SJSA1 (cell line): ENCODE measurements at places on chromosomes 7 and 10. TPM values are rescaled to one million over a fixed set of nuclear protein-coding genes. Genes with fewer than 3 reads are reported as not detected.

Gene GPC2
- total RNA-seq: 4.4 and 6.5 TPM in 2 replicates

Gene DYNC1I1
- 3.9 and 6.2 TPM in 2 replicates for total RNA-seq

Gene AKR1C8
- total RNA-seq: 0.16 TPM in 1 of 2 replicates, not detected in the other

Gene ADCYAP1R1
- total RNA-seq: not detected in 2 replicates

Gene SRI
- 75.6 and 103 TPM in 2 replicates for total RNA-seq

Gene LAMTOR4
- total RNA-seq: 115 and 123 TPM in 2 replicates

Gene PRKCQ
- total RNA-seq: not detected in 2 replicates

Gene MBLAC1
- total RNA-seq: 2.4 and 3.3 TPM in 2 replicates

Gene CELF2
- total RNA-seq: not detected in 2 replicates

Gene KCP
- not detected in 2 replicates for total RNA-seq

Gene PLAU
- total RNA-seq: 4.7 and 6.0 TPM in 2 replicates

Gene GLCCI1
- total RNA-seq: 1.3 and 2.1 TPM in 2 replicates

Gene C7orf57
- 0.34 and 3.8 TPM in 2 replicates for total RNA-seq

Gene NCOA4
- total RNA-seq: 236 and 245 TPM in 2 replicates

Gene SPDYE18
- not detected in 2 replicates for total RNA-seq

Gene PNLIP
- not detected in 2 replicates for total RNA-seq

Gene MCM10
- 37.5 and 39.3 TPM in 2 replicates for total RNA-seq

GRCh38 chr10:21083861-21084260, 186.8 kb upstream of the NEBL start:
- no peak for DNase-seq

DNA sequence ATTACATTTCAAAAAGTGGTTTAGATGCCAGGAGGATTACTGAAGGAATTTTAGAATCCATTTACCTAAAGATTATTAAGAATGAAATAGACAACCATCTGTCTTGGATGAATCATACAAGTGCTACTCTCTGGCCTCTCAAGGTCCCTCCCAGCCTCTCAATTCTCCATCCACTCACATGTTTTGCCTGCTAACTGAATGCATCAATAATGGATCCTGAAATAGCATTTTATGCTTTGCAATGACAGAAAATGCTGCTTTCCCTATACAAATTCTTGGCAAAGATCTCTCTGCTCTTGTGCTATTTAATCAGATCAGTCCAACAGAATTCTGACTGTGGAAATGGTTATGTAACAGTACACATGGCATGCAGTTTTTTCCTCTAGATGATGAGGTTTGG, 68.1 kb downstream of the HBP1 start:
- DNase-seq: no peak

GRCh38 chr10:123417414-123417813, 248.7 kb upstream of the GPR26 start:
- no peak for DNase-seq

- DNase-seq: no peak
Observed at GRCh38 chr10:1576467-1577372, 160.6 kb downstream of the ADARB2 start.

- no peak for DNase-seq
Observed at GRCh38 chr10:120802935-120803334, 48.2 kb upstream of the WDR11 start.

- no peak for DNase-seq
Observed at GRCh38 chr10:133347710-133348517, 741 bp downstream of the PRAP1 start.

DNA sequence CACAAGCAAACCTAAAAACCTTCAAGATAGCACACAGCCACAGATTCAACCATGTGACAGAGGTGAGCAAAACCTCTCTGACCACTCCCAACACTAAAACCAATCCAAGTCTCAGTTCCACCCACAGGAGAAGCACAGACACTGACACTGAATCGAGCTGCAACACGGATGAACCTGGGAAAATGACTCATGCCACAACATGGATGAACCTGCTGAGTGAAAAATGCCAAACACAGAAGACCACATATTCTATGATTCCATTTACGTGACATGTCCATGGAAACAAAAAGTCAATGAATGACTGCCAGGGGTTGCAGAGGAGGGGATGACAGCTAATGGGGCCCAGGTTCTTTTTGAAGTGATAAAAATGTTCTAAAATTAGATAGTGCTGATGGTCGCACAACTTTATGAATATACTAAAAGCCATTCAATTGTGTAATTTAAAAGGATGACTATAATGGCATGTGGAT, 22.0 kb downstream of the CYTH3 start:
- DNase-seq: no peak

DNA sequence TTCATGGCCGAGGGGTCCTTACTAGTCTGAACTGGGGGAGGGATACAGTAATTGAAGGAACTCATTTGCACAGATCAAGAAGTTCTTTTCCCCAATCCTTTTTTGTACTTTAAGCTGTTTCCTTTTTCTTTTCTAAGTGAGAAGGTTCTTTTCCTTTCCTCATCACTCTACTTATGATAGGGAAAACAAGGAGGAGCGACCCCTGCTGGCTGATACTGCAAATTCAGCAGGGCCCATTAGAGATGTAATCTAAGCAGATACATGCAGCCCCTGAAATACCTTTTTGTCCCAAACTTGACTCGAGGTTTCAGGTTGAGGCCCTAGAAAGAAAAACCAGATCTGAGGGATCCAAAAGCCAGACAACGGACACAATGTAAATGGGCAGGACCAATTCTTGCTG, 305.5 kb downstream of the DNAJB9 start:
- DNase-seq: no peak

DNA sequence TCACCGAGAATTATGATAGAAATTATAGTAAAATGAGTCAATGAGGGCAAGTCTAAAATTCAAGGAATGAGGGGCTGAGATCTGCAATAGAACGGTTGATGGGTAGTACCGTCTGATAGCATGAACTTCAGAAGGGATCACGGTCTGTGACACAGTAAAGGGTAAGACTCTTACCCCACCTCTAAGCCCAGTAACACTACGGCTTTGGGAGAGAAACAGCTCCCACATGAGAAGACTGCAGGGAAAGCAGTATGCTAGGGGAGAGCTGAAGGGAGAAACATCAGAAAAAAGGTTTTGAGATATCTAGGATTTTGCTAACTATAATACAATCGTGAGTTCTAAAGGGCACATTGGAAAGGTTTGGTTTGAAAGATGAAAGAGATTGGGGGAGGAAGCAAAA, 12.8 kb upstream of the AKAP9 start:
- no peak for DNase-seq

GRCh38 chr7:139645572-139646523, 122.4 kb downstream of the CLEC2L start:
- peak; percentile 84 for DNase-seq

- no peak for DNase-seq
Observed at GRCh38 chr7:36946401-36946739, 222.1 kb upstream of the AOAH start.

- DNase-seq: no peak
Observed at GRCh38 chr7:132242192-132242812, 334.0 kb downstream of the PLXNA4 start.

GRCh38 chr7:11751315-11751714, 80.7 kb downstream of the THSD7A start:
- DNase-seq: no peak

DNA sequence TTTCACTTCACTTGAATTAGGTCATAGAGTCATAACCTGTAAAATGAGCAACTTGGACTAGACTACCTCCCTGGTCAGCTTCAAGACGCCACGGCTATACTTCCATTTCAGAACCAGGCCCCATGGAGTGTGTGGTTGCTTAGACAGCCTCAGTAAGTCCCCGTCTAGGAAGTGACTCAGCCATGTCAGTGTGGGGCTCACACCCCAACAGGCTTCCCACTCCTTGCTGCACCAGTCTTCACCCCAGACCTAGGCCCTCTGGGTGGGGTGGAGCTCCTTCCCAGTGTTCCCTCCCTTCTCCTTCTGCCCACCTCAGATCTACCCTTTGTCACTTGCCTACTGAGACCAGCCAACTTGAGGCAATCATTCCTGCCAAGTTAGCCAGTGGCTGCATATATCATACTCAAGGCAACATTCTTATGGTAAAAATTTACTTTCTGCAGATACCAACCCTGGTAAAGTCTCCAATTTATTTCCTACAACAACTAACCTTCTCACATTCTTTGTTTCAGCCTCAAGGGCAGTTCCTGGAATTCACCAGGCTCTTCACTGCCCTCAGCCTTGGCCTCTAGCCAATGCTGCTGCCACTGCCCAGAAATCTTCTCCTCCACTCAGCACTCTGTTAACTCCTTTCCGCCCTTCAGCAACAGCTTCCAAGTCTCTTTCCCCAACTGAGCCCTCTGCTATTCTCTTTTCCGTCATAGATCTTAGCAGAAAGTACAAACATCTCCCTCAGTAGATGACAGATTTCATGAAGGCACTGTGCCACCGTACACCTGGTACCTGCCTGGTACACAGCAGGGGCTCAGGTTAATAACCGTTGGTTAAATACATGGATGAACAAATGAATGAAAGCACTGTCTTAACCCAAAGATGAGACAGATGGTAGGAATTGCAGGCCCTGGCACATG, 31.3 kb upstream of the ZNRF2 start:
- DNase-seq: no peak

DNA sequence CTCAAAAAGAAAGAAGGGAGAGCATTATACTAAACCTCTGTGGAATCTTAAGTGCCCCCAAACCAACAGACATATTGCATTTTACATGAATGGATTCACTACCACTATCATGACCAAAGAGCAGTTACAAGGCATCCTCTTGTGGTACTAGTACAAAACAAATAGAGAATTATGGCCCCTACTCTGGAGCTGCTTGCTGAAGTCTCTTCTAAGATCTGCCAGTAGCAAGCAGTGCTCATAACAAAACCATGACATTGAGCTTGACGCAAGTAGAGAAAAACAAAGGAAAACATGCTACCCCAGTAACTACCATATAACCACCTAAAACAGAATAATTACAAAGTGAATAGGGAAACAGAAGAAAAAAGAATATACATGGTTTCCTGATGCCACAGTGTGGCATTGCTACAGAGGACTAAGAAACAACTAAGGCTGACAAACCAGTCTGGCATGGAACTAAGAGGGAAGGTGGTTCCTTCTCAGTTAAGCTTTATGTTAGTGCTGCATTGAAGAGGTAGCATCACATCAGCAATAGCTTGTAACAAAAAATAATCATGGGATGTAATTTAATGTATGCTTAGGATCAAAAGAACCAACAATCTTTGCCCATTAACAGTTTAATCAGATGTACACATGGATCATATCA, 150.2 kb upstream of the AGR3 start:
- DNase-seq: no peak

DNA sequence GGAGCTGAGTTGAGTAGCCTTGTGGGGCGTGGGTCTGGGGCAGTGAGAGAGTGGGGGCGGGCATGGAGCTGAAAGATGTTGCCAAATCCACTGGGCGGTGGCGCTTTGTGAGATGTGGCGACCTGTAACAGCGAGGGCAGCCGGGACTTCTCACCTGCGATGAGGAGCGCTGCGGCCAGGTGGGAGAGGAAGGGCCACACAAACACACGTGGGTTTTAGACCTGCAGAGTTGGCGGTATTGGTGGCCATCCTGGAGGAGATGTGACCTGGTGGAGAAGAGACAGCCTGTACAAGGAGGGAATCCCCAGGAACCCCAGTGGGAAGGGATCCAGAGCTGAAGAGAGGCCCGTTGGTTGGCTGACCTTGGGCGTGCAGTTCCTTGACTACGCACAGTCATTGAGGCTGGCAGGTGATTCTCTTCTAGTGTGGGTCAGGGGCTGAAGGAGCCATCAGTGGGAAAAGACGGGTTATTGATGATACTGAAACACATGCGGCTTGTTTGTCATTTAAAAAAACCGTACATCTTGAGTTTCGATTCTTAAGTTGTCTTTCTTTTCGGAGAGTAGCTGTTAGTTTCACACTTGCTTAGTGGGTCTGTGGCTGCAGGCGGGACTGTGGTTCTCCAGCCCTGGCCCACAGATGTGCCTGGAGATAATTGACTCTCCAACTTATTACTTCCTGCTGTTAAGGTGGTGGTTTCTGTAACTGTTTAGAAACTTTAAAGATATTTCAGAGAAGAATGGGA, 2.4 kb downstream of the CHST12 start:
- no peak for DNase-seq

- no peak for DNase-seq
Observed at GRCh38 chr10:83233691-83234090, 905.6 kb upstream of the GHITM start.

DNA sequence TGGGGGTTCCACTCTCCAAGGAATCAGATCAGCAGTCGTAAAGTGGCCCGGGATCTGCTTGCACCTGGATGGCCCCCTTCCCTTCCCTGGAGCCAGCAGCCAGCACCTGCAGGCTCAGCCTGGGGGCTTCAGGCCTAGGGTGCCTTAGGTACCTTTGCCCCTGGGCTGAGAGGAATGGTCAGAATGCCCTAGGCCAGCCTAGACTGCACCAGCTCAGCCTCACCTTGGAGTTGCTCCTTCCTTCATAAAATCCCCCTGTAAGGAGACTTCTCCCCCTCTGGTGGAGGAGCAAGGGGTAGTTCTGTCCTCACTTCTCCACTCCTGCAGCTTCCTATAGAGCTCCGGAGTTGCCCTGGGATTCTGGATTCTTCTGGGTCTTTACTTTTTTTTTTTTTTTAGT, 32.4 kb upstream of the LBX1 start:
- no peak for DNase-seq

DNA sequence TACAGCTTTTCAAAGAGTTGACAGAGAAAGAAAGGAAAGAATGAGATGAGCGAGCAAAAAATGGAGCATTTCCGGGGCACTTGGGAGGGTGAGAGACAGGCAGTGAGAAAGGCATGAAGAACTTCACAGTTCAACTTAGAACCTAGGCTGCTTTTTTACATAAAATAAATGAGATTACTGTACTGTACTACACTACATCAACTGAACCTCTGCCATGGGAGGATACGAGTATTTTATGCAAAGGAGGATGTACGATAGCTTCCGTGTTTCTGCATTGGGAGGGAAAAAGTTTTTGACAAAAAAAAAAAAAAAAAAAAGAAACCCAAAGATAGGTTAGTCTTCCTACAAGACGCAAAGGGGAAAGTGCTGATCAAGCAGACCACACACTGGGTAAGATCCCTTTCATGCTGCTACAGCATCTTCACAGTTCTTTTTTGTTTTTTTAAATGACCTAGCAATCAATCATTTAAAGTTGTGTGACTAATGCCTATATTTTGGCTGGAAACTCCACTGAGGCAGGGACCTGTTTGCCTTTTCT, 88.0 kb downstream of the RAPGEF5 start:
- no peak for DNase-seq

DNA sequence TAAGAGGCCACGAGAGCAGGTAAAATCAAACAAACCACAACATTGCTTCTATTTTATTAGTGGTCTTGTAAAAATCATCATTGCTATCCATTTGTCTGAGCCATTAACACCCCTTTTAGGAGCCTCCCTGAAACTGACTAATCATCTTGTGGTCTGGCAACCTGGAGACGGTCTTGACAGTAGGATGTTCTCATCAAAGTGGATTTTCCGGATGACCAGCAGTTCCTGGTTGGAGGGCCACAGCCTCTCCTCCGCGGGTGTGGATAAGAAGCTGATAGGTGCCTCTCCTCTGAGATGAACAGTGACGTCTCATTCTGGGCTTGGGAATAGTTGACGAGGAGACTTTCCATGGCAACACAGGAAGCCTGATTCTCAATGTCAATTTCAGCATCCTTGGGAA, 490.7 kb downstream of the TYW1 start:
- no peak for DNase-seq

GRCh38 chr10:48490946-48491345, 113.9 kb downstream of the ARHGAP22 start:
- no peak for DNase-seq
